ENCODE measurements at places on chromosomes 4 and X.
A peak's percentile ranks its signal among the peaks of the same experiment; 100 is the strongest.

DNA sequence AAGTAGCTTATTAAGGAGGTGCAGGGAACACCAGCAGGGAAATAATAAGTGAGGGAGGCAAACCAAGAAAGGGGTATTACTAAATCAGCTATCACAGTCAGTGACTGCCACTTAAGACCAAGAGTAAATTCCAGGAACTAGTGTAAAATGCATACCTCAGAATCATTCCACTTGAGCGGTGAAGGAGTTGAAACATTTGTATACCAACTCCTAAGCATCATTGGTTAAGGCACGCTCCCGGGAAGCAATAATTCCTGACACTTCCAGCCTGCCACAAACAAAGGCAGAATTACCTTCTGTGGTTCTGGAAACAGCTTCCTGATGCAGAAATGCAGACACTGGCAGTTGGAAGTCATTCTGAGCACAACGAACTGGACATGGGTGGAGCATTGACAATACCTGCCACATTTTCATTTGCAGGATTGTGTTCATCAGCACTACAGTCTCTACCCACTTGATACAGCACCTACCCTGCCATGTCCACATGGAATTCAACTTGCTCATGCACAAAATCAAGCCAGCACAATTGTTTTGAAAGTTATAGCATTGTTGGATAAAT is 82.1 kb downstream of the PPP1R2C start:
- no peak for DNase-seq

- no peak for DNase-seq
Measured at GRCh38 chr4:42655269-42655637, 1.7 kb downstream of the ATP8A1 start.

GRCh38 chr4:6049985-6050384 is 31.8 kb upstream of the C4orf50 start:
- no peak for DNase-seq

DNA sequence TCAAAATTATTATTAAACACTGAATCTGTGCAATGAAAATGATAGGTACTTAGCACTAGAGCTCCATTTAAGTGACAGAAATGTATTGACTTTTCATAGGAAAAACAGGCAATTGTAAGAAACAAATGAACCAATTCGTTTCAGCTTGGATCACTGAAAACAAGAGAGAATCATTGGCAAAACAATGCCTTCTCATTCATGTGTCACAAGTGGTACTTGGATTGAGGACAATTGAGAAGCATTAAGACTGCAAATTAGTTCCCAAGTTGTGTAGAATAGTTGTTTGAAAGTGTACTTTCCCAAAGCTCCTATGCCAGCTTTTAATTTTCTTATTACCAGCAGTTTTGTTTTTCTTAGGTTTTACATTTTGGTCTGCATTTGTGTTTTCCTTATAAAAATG is 20.6 kb downstream of the CNKSR2 start:
- DNase-seq: no peak

- DNase-seq: no peak
Measured at GRCh38 chr4:86556791-86557415, 37.2 kb upstream of the PTPN13 start.

- DNase-seq: no peak
Measured at GRCh38 chr4:158758142-158758541, 10.7 kb upstream of the FNIP2 start.

GRCh38 chrX:124217304-124218251 is 114.9 kb upstream of the TEX13D start:
- DNase-seq: peak; percentile 51

GRCh38 chr4:169335331-169335730 is 64.6 kb upstream of the SH3RF1 start:
- no peak for DNase-seq

GRCh38 chr4:23943478-23943877 is 53.6 kb upstream of the PPARGC1A start:
- DNase-seq: no peak

GRCh38 chr4:21765810-21766407 is 182.7 kb downstream of the KCNIP4 start:
- no peak for DNase-seq

- DNase-seq: no peak
Measured at GRCh38 chrX:121479406-121479805, 432.0 kb downstream of the GLUD2 start.

DNA sequence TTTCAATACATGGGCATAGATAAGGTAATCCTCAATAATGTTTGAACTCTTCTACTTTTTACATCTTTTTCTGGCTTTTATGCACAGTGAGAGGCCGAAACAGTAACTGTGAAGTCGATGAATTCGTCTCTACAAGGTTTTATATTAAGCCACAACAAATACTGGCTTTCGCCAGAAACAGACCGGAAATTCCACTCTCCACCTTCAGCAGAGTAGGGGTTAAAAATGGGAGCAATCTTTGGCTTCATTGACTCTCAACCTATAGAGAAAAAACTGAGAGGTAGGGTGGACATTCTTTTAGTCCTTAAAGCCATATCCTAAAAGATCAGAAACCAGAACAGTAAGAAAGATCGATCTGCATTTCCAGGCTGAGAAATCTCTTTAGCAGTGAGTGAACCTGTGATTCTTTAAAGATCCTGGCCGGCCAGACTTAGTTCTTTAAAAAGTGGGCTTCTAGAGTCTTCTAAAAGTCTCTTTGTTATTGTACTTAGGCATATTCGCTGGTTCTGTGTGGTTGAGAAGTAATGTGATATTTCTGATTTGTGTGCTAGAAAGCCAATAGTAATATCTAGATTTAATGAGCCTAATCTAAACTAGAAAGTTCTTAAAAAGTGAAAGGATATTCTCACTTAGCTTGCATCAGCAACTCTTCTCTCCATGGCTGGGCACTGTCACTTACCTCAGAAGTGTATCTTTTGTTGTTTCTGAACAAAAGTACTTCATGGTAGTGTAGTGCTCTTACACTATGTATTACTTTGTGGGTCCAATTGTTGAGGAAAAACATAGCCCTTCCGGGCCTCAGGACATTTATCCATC is 2.0 kb downstream of the HSPA4L start:
- no peak for DNase-seq

All from CD4-positive, alpha-beta T cell treated with Interferon gamma for 1 hour (primary cell).